NCI-H1417 (cell line): ENCODE measurements at places on chromosomes 1 and 21.
A peak's percentile ranks its signal among the peaks of the same experiment; 100 is the strongest.

- no peak for DNase-seq
Measured at GRCh38 chr1:232998646-232999045, 48.2 kb downstream of the NTPCR start.

GRCh38 chr1:44327679-44328491 lies 27.2 kb downstream of the ERI3 start:
- peak; percentile 75 for DNase-seq

DNA sequence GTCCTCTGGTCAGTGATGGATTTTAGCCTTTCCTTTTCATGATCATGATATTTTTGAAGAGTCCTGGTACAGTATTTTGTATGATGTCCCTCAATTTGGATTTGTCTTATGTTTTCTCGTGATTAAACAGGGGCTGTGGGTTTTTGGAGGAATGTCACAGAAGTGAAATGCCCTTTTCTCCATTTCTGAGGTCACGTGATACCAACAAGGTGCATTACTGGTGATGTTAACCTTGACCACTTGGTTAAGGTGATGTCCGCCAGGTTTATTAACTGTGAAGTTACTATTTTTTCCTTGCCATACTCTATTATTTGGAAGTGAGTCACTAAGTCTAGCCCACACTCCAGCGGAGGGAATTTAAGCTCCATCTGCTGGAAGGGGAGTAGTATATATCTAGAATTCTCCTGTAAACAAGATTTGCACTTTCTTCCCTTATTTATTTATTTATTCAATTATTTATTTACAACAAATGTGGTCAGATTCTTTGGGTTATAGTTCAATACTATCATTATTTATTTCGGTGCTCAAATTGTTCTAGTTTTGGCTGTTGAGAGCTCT lies 123.4 kb downstream of the HIVEP3 start:
- DNase-seq, result no peak

GRCh38 chr1:48061162-48062136 lies 64.3 kb upstream of the TRABD2B start:
- DNase-seq, result peak; percentile 78

GRCh38 chr1:6391951-6392808 lies 1.4 kb downstream of the ACOT7 start:
- peak; percentile 41 for DNase-seq

DNA sequence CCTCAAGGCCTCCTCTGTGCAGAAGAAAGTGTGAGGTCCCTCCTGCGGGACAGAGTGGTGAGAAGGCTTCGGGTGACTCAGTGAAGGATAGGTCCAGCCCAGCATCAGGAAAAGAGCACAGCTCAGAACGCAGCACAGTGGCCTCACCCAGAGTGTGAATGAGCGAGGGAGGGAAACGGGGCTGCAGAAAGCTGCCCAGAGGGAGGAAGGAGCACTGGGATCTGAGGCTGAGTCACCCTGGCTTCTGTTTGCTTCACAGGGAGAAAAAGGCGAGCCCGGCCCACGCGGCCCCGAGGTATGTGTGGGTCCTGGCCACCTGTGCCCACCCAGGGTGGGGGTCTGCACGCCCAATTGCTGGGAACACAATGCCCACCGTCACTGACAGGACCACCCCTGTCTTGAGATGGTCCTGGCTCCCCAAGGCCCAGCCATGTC lies 24.3 kb downstream of the COL6A2 start:
- no peak for DNase-seq

DNA sequence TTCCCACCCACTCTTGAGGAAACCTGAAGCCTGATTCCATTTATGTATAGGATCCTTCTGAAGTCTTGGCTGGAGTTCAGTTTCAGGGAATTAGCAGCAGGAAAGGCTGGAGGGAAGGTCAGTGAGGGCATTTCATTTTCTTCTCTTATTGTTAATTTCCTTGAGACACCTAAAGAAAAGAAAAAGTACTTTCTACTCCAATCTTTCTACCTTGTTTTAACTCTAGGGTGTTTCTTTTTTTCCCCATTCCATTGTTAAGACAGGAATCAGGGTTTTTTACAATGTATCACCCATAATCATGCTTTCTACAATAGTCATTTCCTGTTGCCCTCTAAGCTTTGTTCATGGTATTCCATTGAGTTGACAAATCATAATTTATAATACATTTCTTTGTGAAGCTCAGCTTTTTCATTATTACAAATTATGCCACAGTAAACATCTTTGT lies 27.4 kb downstream of the SNRPE start:
- DNase-seq, result no peak

- DNase-seq, result no peak
Measured at GRCh38 chr21:40164905-40165772, 297.9 kb downstream of the PCP4 start.

- peak; percentile 77 for DNase-seq
Measured at GRCh38 chr1:30652152-30652841, 71.1 kb downstream of the MATN1 start.

- no peak for DNase-seq
Measured at GRCh38 chr1:114458237-114458777, 52.7 kb downstream of the TRIM33 start.

DNA sequence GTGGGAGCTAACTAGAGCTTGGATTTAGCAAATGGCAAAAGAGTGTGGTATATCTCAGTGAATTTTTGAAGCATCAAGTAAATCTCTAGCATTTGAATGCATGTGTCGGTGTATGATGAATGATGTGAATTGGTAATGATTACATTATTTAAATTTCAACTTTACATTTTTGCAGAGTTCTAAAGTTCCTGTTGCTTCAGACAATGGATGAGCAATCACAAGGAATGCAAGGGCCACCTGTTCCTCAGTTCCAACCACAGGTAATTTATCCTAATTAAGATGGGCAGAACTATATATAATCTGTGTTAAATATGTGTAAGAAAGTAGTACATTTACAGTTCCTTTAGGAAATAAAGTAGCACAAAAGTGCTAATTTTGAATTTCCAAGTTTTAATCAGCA lies 75.6 kb downstream of the NEK7 start:
- no peak for DNase-seq

DNA sequence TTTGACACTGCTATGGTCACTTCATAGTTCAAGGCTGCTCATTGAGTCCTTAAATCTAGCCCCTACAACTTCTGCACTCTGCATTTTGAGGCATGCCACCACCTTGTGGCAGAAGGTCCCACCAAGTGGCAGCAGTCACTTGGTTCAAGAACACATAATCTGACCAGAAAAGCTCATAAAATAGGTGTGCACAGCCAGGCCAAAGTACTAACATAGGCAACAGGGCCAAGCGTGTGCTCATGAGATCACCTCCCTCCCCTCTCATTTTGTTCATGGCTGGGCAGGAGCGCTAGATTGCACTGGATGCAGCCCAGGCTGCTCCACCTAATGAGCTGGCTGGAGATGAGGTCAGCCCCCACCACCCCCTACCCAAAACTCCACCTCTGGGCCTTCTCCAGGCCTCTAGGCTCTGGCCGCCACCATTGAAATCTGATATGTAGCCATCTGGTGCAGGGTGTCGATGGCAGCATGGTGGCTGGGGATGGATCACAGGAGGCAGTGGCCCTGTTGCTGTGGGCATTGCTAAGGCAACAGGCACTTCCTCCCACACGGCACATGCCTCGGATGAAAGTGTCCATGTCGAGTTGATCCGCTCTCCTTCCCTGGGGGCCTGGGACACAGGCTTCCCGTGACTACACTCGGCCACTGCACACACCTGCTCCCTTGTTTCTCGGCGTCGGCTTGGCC lies 193.2 kb downstream of the TRABD2B start:
- peak; percentile 16 for DNase-seq

DNA sequence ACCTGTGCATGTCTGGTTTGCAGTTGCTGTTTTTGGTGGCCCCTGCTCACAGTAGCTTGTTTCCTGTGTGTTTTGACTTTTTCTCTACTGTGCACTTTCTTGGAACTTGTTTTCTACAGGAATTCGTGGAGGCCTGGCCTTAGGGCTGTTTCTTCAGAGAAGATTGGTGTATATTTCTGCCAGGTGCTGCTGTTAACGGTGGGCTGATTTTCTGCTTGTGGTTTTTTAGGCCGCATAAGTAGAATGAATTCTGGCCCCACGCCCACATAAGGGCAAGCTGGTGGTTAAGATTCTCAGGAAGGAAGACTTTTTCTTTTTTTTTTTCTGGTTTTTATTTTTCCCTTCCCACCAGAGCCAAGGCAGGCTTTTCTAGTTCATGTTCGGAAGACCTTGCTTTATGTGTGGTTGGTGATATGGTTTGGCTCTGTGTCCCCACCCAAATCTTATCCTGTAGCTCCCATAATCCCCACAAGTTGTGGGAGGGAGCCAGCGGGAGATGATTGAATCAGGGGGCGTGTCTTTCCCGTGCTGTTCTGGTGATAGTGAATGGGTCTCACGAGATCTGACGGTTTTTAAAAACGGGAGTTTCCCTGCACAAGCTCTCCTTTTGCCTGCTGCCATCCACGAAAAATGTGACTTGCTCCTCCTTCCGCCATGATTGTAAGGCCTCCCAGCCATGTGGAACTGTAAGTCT lies 71.5 kb upstream of the DISP3 start:
- no peak for DNase-seq

DNA sequence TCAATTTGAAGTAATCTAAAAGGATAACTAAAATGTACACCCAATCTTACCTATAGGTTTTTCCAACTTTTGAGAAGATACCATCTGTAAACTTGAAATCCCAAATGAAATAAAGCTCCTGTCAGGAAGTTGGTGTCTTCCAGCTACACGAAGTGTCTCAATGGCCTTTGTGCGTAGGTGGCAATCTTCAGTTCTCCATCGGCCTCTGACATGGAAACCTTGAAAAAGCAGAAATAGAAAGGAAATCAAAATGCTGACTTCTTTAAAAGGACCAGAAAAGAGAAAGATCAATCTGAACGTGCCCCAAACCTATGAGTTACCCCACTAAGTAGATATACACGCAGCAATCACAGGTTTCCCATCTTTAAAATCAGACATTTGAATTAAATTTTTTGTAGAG lies 10.0 kb downstream of the MKNK1 start:
- no peak for DNase-seq

DNA sequence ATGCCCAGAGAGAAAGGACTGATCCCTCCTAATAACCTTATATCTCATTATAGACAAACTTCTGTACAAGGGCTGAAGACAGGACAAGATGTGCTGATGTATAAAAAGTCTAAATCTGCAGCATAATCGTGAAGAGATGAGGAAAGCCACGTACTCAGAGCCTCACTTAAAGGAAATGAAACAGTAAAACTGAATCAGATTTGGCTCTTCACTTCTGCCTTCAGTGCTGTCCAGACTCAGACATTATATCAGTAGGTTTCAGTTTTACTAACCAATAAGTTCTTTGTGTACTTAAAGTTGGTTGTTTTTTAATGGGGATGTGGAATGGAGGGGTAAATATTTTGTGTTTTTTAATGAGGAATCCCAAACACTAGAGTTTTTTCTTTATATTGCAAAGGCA lies 45.3 kb upstream of the RGS1 start:
- no peak for DNase-seq

DNA sequence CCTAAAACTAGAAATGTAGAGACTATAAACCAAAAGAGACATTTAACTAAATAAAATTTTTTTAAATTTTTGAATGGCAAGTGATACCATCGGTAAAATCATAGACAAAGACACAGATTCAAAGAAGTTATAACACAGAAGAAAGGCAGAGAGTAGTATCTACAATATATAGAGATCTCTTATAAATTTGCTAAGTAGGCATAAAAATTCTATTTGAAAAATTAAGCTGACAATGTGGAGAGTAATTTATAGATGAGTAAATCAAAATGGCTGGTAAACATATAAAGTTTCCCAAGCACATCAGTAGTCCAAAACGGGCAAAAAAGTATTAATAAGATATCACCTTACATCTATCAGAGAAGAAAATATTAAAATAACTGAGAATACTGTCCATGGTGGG lies 1061.0 kb downstream of the ADGRL2 start:
- no peak for DNase-seq

DNA sequence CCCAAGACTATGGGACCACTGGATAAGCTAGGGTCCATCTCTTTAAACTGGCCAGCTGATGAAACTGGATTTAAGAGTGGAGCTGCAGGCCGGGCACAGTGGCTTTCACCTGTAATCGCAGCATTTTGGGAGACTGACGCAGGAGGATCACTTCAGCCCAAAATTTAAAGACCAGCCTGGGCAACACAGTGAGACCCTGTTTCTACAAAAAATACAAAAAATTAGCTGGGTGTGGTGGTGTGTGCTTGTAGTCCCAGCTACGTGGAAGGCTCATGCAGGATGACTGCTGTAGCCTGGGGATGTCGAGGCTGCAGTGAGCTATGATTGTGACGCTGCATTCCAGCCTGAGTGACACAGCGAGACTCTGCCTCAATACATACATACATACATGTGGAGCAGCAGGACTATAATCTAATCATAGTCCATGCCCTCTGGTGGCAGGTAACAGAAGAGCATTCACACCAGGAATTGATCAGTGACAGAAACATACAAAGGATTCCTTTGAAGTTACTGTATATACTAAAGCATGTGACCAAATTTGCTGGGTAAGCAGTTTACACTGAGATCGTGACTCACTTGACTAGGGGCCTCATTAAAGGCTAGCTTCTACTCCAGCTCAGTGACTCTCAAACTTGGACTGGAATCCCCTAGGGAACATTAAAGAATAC lies 101.5 kb upstream of the SLFNL1 start:
- DNase-seq, result peak; percentile 18

- DNase-seq, result no peak
Measured at GRCh38 chr1:47656719-47657685, 219.2 kb downstream of the FOXD2 start.

- peak; percentile 15 for DNase-seq
Measured at GRCh38 chr1:80535466-80535865, 1265.3 kb upstream of the ADGRL2 start.

DNA sequence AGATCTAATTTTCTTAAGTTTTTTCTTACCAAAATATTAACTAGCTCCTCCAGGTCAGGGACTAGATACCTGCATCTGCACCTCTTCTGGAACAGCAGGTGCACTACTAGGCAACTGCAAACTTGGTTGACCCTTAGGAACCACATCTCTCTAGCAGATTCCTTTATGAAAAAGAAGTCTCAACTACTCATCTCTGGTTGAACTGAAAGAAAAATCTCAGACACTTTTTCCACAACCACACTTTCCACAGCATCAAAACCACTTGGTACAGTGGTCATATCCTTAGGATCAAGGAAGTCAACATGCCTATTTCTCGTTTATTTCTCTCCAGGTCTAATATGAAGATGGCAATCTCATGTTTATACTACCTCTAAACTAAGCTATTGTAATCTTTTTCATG lies 52.3 kb downstream of the VAV3 start:
- no peak for DNase-seq

- no peak for DNase-seq
Measured at GRCh38 chr1:242770366-242770765, 245.9 kb upstream of the PLD5 start.

DNA sequence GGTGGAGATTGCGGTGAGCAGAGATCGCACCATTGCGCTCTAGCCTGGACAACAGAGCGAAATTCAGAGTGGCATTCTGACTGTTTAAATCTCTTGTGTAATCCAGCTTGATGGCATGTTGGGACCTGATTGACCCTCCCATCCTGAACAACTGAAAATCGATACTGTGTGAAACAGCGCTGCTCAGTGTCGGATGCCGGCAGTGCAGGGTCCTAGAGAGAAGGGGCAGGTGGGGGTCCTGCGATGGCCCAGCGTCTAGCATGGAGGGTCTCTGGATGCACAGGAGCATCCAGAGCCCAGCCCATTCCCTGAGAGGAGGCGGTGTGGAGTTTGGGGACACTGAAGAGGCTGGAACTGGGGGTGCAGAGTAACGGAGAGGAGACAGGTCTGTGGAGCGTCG lies 15.8 kb downstream of the AGT start:
- DNase-seq, result no peak

GRCh38 chr1:65435987-65436386 lies 15.5 kb downstream of the LEPR start:
- DNase-seq, result no peak
